NCI-H1417 treated with DMSO at 0.1 percent for 48 hours (cell line): ENCODE measurements at places on chromosomes 4 and X.
A peak's percentile ranks its signal among the peaks of the same experiment; 100 is the strongest.

DNA sequence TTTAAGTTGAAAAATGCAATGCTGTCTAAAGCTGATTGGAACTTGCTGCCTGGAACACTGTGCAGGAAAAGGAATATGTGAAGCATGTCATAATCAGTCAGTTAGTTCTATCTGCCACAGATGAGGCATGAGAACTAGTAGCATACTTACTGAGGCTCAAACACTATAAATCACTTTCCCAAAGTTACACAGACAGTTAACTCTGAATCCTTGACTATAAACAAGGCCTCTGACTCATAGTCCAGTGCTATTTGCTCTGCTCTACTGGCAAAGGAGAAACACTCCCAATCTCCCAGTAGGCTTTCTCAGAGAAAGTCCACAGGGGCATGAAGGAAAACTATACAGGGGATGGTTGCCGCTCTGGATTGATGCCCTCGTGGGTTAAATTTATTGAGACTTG, 2078.4 kb upstream of the TENM3 start:
- DNase-seq: no peak

DNA sequence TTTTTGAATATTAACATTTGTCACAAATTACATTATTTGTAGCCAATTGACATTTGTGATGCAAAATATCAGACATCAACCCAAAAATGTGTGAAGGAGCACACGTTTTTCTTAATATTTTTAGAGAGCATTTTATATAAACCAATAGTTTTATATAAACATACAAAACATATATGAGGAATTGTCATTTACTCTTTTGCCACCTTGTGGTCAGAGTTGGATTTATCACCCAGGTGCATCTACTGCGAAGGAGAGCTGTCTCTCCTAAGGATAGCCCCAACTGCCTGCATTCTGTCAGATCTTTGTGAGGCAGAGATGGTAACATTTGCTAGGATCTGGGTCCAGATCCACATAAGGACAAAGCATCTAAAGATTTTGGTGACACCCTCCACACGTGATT, 2.5 kb upstream of the USP27X start:
- DNase-seq: peak; percentile 47

GRCh38 chr4:101103381-101104142, 243.8 kb downstream of the PPP3CA start:
- no peak for DNase-seq

- no peak for DNase-seq
Measured at GRCh38 chrX:14932136-14932535, 58.9 kb downstream of the MOSPD2 start.

DNA sequence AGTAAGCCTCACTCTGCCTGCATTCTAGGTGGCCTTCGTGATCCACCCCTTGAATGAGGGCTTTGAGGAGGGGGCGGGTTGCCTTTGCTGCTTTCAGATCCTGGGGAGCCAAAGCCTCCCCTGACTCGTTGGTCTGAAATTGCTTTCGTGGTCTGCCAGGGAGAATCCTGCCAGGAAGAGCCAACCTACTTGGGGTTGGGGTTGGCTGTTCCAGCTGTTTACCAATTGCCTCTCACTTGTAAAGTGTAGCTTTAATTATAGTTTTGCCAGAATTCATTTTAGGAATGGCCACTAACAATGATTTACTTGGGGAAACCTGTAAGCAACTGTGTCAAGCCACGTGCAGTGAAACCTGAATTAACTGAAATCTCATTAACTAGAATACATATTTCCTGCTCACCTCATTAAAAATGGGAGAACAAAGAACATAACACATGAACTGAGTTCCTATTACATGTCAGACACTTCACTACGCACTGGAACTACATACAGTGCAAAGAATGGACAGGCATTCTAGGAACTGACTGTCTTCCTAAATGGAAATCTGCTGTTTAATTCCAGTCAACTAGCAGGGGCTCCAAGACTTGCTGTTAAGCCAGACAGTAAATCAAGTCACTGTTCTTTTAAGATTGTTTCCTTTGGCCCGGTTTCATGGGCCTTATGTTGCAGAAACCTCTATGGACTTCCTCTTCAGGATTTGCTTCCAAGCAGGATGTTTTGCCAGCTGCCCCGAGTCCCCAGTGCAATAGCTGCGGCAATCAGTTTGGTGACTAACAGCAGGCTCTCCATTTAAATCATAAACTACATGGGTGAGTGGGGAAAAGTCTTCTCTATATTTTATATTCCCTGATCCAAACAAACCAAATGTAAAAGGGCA, 16.4 kb upstream of the NKRF start:
- no peak for DNase-seq

- no peak for DNase-seq
Measured at GRCh38 chrX:83022020-83022419, 486.1 kb upstream of the POU3F4 start.

DNA sequence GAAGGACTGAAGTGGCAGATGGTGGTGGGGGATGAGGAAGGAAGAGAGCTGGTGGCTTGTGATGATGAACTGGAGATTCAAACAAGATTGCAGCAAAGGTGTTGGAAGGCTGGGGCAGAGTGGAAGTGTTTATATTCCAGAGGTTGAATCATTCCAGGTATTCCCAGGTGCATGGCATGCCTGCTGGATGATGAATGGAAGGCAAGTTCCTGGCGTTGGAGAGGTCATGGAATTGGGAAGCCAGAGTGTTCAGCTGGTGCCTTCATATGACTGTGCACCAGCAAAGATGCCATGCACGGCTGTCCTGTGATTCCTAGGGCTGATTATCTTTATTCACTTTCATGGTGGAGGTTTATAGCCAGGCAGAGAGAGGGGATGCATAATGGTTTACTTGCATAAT, 135.8 kb upstream of the PUDP start:
- DNase-seq: no peak

DNA sequence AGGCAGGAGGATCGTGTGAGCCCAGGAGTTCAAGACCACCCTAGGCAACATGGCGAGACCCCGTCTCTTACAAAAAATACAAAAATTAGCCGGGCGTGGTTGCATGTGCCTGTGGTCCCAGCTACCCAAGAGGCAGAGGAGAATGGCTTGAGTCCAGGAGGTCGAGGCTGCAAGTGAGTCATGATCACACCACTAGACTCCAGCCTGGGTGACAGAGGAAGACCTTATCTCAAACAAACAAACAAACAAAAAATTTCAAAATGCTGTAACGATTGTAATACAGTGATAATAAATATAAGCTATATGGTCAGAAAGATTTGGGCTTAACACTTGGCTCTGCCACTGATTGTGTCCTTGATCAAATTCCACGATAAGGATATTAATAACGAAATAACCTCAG, 24.2 kb downstream of the SLC25A4 start:
- DNase-seq: no peak

- DNase-seq: no peak
Measured at GRCh38 chrX:11766487-11766886, 8.4 kb downstream of the MSL3 start.

GRCh38 chr4:185092535-185093197, 50.4 kb upstream of the SLC25A4 start:
- no peak for DNase-seq

GRCh38 chrX:151698485-151698884, 3.2 kb downstream of the PRRG3 start:
- no peak for DNase-seq

DNA sequence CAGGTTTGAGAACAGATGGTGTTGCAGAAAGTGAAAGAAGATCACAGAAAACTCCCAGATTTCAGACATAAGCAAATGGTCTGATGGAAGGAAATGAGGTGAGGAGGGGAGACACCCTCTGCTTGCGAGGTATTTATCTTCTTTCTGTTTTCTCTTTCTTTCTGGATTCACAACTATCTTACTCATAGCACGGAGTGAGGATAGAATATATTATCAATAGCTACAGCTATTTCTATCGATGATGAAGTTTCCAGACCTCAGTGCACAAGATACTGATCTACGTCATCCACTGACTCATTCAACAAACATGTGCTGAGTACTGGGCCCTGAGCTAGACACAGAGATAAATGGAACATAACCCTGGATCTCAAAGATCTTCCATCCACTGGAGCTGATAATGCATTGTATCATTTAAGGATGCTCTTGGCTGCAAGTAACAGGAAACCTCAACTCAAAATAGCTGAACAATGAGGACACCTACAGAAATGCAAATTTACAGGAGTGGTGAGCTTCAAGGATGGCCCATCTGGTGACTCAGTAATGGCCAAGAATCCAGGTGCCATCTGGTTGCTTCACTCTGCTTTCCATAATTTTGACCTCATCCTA, 21.2 kb downstream of the SLC2A9 start:
- DNase-seq: no peak

DNA sequence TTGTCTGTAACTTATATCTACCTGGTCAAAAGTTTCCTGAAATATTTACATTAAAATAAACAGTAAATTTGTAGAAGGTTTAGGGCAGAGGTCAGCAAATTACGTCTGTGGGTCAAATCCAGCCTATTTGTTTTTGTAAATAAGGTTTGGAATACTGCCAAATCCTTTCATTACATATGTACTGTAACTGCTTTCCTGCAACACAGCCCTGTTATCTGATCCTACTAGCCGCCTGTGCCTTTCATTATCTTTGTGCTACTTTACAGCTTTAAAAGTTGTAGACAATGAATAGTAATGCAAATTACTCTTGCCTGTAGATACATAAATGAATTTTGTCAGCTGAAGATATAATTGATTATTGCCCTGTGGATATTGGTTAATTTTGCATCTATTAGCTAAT, 369.6 kb upstream of the SLC7A11 start:
- DNase-seq: no peak

GRCh38 chr4:120355881-120356280, 289.2 kb upstream of the MAD2L1 start:
- no peak for DNase-seq

GRCh38 chr4:148542922-148543623, 100.9 kb upstream of the NR3C2 start:
- DNase-seq: no peak

DNA sequence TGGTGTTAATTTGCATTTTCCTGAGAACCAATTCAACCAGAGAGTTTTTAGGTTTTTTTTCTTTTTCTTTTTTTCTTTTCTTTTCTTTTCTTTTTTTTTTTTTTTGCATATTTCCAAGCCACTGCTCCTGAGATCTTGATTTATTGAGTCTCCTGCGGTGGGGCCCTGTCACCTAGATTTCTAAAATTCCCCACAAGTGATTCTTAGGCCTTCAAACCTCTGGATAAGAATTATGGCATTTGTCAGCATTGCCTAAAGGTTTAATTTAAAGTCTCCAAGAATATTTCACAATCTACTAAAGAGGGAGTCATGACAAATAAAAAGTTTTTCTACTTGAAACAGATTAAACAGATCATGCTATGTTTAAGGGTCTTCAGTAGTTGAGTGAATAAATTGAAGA, 84.9 kb downstream of the GAB1 start:
- no peak for DNase-seq

- no peak for DNase-seq
Measured at GRCh38 chrX:41621222-41621723, 67.5 kb upstream of the GPR34 start.

GRCh38 chrX:49977319-49978090, 55.1 kb downstream of the CLCN5 start:
- no peak for DNase-seq

- no peak for DNase-seq
Measured at GRCh38 chrX:14777525-14777924, 95.3 kb downstream of the FANCB start.

DNA sequence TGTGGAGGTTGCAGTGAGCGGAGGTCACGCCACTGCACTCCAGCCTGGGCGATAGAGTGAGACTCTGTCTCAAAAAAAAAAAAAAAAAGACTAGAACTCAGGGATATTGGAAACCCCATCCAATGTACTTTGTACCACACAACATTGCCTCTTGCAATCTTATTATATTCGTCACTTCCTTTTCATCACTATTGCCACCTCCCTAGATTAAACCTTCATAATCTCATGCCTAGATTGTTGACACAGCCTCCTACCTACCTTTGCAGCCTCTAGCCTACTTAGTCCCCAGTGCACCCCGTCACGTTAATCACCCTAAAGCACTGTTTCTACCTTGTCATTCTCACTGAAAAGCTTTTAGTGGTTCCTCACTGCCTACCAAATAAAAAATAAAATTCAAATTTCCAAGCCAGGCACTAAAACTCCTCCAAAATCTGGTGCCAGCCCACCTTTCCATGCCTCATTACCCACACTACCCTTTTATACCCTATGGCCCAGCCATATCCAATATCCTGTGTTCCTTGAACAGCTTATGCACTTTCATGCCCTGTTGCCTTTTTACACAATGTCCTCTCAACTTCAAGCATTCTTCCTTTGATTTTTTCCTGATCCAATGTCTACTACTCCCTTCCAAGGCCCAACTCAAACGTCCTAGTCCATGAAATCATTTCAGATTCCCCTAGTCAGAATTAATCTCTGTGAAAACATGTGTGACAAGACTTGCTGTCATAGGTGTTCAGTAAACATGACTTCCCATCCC, 23.6 kb upstream of the GJB1 start:
- no peak for DNase-seq

DNA sequence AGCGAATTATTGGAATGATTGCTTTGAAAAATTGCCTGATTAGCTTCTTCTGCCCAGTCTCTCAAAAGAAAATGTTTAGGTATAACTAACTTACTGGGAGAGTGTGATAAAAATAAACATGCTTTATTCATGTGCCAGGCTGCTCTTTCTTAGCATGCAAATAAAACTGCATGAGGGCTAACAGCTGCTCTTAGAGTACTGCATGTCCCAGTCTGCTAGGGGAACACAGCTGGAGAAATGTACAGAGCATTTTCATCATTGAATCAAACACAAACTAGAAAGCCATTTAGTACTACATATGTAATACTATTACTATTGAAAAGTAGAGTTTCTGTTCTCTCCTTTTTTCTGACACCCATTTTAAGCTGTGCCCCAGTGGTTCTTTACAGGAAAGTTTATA, 726.0 kb downstream of the GRID2 start:
- DNase-seq: no peak

DNA sequence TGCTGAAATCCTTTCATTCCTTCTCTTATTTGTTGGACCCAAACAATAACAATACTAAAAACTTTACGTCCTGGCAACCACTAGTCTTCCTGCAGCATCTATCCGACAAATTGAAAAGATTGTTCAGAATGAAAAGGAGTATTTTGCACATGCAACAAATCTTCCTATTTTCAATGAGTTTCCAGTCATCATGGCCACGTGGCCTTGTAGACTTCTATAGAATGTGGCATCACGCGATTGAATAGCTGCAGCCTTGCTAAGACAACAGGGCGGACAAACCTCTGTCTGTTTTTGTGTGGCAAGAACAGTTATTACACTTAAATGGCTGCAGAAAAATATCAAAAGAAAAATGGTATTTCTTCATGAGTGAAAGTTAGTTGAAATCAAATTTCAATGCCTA, 297.9 kb upstream of the LCORL start:
- no peak for DNase-seq

- no peak for DNase-seq
Measured at GRCh38 chrX:118448273-118448783, 47.3 kb upstream of the DOCK11 start.

DNA sequence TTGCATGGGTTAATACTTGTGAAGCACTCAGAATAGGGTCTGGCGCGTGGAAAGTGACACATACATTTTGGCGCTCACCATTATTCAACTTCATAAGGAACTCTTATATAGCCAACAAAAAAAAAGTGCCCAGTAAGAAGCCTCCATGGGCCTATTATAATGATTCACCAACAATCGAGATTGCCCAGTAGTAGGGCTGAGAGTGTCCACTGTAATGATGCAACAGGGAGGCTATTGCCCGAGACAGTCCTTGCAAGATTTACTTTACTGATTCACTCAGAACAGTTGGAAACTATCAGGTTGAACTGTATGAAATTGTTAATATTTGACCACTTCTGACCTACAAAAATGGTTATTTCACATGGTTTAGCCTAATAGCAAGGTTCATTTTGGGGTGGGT, 86.0 kb downstream of the PJA1 start:
- no peak for DNase-seq

GRCh38 chr4:72302981-72303704, 265.9 kb downstream of the ADAMTS3 start:
- no peak for DNase-seq
